ENCODE measurements at places on chromosomes 7 and 10. TPM values are rescaled to one million over a fixed set of nuclear protein-coding genes. Genes with fewer than 3 reads are reported as not detected.

The HMX2 gene
- total RNA-seq = not detected

The PON1 gene
- not detected for total RNA-seq

The PSPH gene
- 4.1 TPM for total RNA-seq

The SPDYE8 gene
- total RNA-seq = not detected

The ADCYAP1R1 gene
- total RNA-seq = not detected

The FOXL3 gene
- not detected for total RNA-seq

The ALDH18A1 gene
- total RNA-seq = 30.7 TPM

The MSS51 gene
- total RNA-seq = 6.4 TPM

The ELMO1 gene
- 177 TPM for total RNA-seq

The MKI67 gene
- 0.58 TPM for total RNA-seq

The ATOH7 gene
- total RNA-seq = not detected

The LRRC27 gene
- 32.2 TPM for total RNA-seq

The PLCE1 gene
- not detected for total RNA-seq

The DENND2A gene
- total RNA-seq = not detected

The COL13A1 gene
- not detected for total RNA-seq

The SGCE gene
- 13.0 TPM for total RNA-seq

The GJC3 gene
- total RNA-seq = not detected

The AGAP4 gene
- total RNA-seq = 35.4 TPM

The C10orf62 gene
- total RNA-seq = not detected
